ENCODE measurements at places on chromosomes 7 and 10. TPM values are rescaled to one million over a fixed set of nuclear protein-coding genes. Genes with fewer than 3 reads are reported as not detected.

The HMX3 gene
- 0.39 TPM for total RNA-seq

The MSMB gene
- not detected for total RNA-seq

GRCh38 chr10:15897287-15897686 lies 37.0 kb upstream of the MINDY3 start:
- no peak for DNase-seq

DNA sequence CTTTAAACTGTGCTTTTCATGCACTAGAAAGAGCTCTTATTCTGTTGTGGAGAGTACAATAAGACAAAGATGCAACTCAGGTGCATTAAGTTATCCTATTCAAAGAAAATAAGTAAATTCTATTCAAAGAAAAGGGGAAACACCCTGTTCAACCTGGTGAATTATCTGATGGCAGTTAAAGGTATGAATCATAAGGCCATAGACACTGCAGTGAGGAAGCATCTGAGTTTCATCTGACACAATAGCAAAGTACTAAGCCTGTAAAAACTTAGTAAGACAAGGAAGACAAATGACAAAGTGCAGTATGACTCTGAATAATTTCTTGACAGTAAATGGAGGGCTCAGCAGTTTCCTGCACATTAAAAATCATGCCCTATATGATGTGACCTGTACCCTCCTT lies 91.0 kb upstream of the LRRTM3 start:
- no peak for DNase-seq

DNA sequence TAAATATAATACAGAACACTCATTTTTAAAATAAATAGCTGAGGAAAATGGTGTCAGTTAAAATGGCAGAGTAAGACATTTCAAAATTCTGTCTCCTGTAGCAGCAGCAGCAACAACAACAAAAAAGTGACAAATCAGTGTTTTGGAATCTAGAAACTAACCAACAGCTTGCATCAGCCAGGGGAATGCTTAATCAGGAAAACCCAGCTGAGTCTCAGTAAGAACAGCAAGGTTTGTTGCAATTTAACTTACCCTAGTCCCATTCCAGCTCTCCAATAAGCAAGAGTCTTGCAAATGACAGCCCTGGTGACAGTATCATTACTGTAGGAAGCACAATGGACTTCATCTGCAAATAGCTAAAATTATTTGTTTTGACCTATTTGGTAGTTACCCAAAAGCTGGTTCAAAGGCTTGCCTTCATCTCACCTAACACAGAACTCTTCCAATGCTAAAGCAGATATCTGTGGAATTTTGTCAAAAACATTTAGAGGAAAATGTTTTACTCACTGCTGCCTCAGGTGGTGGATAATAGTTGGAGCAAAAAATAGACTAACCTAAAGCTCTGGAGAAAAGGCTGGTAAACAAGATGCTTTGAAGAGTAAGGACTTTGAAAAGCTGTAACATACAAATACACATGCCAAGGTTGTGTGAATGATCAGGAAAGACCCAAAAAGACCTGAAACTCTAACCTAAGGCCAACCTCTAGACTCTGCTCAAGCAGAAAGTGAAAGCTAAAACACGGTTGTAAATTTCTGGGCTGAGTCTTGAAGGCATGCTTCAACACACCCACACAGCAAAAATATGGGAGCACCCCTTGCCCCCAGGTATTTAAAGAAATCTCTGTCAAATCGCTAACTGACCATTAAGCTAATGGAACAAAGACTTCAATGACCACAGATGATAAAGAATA lies 9.9 kb upstream of the ARHGAP22 start:
- DNase-seq: no peak

Measured in T-helper 17 cell (primary cell).